Thymus (tissue), 14 donors: ENCODE measurements at places on chromosomes 12 and 14. TPM values are rescaled to one million over a fixed set of nuclear protein-coding genes. Genes with fewer than 3 reads are reported as not detected.

Gene UNC79
- total RNA-seq: 0.05 TPM

Gene OR9K2
- total RNA-seq: not detected

Gene FAM181A
- not detected for total RNA-seq

Gene BHLHE41
- 0.61 TPM for total RNA-seq

Gene IFNG
- 1.2 TPM for total RNA-seq

Gene RGS6
- 0.28 TPM for total RNA-seq

Gene PGAM5
- 31.6 TPM for total RNA-seq

Gene MORN3
- 3.1 TPM for total RNA-seq
